Activated naive CD8-positive, alpha-beta T cell treated with anti-CD3 and anti-CD28 coated beads for 36 hours (primary cell): ENCODE measurements at places on chromosomes 3 and 15.

DNA sequence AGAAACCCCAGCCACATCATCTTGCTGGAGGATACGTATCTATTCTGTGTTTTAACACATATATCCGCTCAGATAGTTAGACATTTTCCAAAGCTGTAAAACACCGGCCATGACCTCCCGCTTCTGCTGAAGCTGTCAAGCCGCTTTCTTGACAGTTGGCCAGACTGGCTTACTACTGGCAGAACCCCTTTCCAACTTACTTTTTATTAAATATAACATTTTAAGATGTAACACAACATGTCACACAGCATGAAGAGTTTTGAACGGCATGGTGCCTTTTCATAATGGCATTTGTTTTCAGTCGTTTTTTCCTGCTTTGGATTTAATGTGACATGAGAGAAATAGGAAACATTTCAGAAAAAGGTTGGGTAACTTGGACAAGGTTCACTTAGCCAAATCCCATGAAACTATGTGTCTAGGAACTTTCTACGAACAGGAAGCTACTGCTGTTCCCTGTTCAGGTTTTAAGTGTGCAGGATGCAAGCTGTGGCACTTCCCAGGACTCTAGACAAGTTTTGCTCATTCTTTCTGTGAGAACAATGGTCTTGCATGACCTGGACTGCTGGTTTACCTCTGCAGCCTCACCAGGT is 281.4 kb downstream of the THSD4 start:
- DNase-seq = no peak

- peak; percentile 36 for DNase-seq
Measured at GRCh38 chr3:196431181-196432136, 768 bp downstream of the UBXN7 start.

- no peak for DNase-seq
Measured at GRCh38 chr3:108177536-108177935, 44.7 kb downstream of the IFT57 start.

DNA sequence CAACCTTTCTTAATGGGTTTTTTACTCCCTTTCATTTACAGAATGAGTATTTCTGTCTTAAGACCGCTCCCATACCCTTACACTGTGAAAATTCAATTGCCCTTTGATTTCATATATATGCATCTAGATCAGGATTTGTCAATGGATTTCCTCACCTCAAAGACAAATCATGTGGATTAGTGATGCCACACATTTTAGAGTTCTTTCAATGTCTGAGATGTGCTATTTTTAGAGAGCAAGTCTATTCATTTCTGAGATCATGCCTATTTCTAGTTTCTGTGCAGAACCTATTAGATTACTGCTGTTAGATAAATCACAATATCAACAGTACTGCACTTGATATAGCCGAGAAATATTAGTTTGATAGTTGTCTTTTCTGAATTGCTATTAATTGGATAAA is 137.3 kb downstream of the GABRB3 start:
- DNase-seq = no peak

GRCh38 chr15:68154923-68155559 is 50.1 kb downstream of the CALML4 start:
- DNase-seq = peak; percentile 5

- no peak for DNase-seq
Measured at GRCh38 chr3:66101901-66102300, 63.2 kb upstream of the MAGI1 start.

DNA sequence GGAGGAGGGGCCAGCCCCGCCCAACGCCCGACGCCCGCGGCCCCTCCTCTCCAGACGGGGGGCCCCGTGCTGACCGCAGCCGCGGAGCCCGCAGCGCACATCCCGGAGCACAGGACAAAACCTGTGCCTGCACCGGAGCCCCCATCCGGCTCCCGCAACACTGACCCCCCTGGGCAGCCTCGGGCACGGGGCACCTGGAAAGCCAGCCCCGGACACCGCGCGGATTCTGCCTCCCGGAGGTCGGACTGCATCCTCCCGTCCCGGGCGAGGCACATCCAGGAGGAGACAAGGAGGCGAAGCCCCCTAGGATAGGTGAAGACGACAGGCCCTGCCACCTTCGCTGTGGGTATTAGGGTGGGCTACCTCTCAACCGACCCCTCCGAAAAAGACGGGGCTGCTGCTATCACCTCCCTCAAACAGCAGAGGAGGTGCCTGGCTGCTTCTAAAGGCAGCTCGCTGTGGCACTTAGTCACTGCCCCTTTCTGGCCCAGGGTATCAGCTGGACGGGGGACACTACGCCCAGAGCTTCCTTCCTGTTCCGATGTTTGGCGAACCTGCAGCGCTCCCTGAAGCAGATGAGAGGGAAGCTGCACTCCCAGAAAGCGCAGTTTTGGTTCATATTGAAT is 10.6 kb downstream of the XXYLT1 start:
- no peak for DNase-seq

DNA sequence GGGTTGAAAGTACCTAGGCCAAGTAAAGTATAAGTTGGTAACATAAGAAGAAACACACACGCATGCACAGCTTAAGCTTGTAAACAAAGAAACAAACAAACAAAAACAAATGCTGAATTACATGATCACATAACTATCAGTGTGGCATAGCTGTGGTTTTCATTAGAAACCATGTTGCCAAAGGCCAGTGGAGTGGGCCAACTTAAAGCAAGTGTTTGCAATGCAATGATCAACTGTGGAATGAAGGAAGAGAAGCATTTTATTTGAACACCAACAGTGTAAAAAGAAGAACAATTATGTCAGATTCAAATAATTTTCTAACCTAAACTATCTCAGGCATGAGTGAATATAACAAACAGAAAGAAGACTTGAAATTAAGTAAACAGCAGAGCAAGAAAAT is 199.4 kb upstream of the STRIT1 start:
- DNase-seq = no peak

DNA sequence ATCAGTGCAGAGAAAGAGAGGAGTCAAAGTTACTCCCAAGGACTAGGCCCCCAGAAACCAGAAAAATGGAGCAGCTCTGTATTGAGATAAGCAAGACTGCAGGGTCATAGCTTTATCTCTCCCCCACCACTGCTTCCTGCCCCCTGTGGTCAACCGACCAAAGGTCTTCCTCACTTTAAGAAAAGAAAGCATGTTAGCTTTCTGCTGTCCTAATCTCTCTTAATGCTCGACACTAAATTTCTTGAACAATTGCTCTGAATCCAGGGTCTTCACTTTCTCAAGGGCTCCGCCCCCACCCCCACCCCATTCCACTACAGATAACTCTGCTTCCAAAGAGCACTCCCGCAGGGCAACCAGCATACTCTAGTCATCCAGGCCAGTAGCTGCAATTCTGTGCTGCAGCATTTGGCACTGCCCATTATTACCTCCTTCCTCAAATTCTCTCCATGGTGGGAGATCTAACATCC is 31.9 kb downstream of the TNIK start:
- no peak for DNase-seq

GRCh38 chr15:63894662-63894949 is 60.9 kb upstream of the HERC1 start:
- DNase-seq = no peak

- no peak for DNase-seq
Measured at GRCh38 chr3:107275511-107275910, 101.7 kb upstream of the CCDC54 start.

GRCh38 chr3:56415652-56416051 is 52.6 kb downstream of the ERC2 start:
- no peak for DNase-seq

DNA sequence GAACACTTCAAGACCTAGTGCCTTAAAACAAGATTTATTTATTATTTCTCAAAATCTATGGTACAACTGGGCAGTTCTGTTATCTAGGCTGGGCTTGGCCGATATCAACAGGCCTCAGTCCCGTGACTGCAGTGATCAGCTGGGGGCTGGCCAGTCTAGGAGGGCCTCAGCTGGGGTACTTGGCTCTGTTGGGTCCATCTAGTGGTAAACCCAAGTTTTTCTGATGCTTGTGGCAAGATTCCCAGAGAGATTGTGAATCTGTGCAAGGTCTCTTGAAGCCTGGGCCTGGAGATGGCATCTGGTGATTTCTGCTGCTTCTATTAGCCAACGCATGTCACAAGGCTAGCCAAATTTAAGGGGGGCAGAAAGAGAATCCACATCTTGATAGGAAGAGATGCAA is 482.4 kb upstream of the SGO1 start:
- DNase-seq = no peak

DNA sequence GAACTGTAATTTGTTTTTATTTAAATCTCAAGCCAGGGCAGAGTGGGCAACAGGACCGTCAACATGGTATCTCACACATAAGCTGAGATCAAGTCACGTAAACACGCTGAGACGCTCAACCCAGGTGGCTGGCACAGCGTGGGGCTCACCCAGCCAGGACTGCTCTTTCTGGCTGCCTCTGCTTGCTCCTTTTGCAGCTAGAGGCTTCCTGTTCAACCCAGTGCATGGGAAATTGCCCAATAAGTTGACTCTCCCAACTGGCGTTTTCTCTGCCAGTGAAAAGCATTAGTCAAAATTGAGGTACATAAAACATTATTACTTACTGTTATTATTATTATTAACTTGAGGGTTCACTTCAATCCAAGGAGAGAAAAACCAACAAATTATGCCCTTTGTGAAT is 398.1 kb downstream of the NR2F2 start:
- no peak for DNase-seq

GRCh38 chr15:100821327-100821726 is 58.3 kb upstream of the ALDH1A3 start:
- DNase-seq = peak; percentile 8

- no peak for DNase-seq
Measured at GRCh38 chr15:35308802-35309201, 223.7 kb upstream of the NANOGP8 start.

DNA sequence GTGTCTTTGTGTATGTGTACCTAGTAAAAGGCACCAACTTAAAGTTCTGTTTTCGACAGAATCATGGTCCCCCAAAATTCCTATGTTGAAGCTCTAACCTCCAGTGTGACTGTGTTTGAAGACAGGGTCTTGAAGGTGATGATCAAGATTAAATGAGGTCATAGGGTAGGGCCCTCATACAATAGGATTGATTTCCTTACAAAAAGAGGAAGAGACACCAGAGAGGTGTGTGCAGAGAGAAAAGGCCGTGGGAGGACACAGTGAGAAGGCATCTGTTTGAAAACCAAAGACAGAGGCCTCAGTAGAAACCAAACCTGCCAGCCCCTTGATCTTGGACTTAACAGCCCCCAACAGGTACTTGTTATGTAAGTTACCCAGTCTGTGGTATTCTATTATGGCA is 52.0 kb upstream of the CORO2B start:
- no peak for DNase-seq

DNA sequence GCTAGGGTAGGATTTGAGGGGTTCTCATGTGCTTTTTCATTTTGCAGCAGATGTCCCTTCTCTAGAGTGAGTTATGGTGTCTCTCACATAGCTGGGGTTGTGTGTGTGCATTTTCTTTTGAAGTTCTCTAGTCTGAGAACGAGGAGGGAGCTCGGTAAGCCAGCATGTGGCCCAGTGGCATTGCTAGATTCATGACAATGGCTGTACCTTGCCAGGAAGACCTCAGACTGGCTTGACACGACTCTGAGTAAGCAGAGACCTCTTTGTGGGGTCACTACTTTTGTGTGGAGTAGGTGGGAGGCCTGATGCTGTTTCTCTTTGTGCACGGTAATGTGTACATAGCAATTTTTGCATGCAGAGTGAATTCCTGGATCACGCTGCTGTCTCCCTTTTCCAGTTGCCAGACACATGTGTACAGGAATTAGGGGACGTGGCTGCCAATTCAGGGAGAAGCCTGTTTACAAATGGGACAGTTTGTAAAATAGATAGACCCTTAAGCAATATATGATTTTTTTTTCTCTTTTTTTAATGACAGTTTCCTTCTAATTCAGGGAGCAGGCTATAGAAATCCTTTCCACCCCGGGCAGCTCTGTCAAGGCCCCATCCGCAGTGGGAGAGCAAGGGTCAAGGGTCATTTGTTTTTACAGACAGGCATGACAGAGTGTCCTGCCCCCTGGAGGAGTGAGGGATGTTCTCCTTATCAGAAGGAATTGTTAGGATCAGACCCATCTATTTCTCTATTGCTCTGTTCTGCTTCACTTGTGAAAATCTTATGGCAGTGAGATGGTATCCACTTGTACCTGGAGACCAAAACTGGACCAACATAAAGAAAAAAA is 4.6 kb downstream of the CACNA1D start:
- DNase-seq = no peak

GRCh38 chr3:34807611-34808010 is 831.7 kb upstream of the ARPP21 start:
- no peak for DNase-seq

DNA sequence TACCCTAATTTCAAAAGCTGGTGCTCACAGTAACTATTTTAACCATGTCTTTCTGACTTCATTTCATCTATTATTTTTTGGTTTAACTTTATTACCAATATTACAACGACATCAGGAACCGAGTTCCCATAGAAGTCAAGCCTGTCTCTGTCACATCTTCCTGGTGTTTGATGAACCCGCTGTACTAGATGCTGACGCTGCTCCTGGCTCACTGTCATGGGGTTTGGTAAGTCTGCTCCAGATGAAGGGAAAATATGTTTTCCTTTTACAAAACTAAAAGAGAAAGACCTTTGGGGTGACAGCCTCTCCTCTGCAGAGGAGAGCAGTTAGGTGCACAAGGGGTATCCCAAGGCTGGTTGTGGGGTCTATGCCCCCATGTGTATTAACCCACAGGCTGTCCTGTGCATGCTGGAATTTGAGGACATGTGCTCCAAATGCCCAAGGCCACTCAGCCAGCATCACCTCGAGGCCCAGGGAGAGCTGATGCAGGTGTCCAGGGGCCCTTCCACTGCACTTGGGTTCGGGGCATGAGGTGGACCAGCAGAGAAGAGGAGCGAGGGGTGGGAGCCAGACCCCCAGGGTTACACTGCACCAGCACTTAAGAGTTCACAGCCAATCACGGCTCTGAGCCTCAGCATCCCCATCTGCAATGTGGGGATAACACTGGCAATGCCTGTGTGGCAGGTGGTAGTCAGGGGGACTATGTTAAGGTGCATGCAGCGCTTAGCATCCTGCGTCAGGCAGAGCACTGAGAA is 62.2 kb downstream of the ATP10A start:
- no peak for DNase-seq

DNA sequence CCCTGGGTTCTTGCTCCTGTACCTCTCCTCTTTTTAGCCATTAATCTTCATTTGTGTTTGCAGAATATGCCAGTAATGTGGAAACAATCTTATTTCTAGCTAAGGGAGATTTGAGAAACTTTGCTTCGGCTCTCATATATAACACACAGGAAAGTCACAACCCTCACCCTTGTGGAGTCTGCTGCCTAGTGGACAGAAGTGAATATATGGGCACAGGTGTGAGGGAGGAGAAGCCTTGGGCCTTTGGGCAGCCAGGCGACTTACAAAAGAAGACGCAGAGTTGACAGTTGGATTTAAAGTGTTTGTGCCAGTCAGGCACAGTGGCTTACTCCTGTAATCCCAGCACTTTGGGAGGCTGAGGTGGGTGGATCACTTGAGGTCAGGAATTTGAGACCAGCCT is 181.8 kb upstream of the TBL1XR1 start:
- no peak for DNase-seq

DNA sequence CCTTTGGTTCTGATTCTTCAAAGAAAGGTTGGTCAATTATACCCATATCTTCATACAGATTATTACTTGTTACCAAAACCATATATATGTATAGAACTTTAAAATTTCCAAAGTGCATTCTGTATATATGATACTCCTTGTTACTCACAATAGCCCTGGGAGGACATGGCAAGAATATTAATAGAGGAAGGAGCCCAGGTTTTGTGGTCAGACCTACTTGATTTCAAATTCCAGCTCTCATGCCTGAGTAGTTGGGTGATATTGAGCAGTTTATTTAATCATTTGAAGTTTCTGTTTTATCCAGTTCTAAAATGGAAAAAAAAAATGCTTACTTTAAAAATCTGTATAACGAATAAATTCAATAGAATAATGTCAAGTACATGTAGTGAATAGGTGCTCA is 2.5 kb downstream of the IL1RAP start:
- no peak for DNase-seq
